Thymus (tissue), 14 donors: ENCODE measurements at places on chromosomes 6 and 20. TPM values are rescaled to one million over a fixed set of nuclear protein-coding genes. Genes with fewer than 3 reads are reported as not detected.

- DNase-seq: no peak
Measured at GRCh38 chr6:87824958-87825491, 123.0 kb upstream of the AKIRIN2 start.

DNA sequence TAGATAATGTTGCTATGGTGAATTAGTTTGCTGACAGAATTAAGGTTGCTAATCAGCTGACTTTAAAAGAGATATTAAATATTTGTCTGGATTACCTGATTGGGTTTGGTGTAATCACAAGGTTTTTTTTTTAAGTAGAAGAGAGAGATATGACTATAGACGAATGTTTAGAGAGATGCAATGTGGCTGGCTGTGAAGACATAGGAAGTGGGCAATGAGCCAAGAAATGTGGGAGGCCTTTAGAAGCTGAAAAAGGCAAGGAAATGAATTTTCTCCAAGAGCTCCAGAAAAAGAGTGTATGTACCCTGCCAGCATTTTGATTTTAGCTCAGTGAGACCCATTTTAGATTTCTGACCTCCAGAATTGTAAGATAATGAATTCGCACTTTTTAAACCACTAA lies 598.3 kb downstream of the PKHD1 start:
- no peak for DNase-seq

DNA sequence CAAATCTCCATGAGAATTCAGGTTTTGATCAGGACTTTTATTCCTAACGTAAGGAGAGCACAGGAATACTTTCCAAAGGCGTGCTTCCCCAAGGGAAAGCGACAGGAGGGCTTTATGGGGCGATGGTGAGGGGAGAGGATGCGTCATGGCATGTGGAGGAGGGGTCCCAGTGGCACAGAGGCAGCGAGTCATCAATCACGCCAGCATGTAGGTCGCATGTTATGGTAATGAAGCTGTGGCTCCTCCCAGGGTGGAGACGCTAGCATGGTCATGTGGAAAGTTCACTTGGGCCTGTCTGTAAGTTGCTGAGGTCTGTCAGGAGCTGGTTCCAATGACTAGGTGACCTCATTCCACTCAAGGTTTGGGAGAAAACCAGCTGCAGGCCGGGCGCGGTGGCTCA lies 35.3 kb upstream of the PAX1 start:
- no peak for DNase-seq

DNA sequence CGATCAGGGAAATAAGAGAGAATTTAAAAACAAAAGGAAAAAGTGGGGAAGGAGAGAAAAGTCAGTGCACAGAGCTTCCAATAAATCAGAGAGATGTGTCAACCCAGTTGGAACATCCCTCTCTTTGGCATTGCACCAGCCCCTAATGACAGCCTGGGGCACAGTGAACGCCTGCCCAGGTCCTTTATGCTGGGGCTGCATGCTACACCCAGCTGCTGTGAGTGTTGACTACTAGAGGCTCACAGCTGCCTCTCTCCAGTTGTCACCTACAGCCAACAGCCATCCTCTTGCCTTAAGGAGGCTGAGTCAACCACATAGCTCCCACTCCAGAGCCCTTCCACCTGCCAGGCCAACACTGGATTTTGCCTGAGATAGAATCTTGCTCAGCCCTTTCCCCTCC lies 19.0 kb downstream of the OR2H2 start:
- DNase-seq: no peak

DNA sequence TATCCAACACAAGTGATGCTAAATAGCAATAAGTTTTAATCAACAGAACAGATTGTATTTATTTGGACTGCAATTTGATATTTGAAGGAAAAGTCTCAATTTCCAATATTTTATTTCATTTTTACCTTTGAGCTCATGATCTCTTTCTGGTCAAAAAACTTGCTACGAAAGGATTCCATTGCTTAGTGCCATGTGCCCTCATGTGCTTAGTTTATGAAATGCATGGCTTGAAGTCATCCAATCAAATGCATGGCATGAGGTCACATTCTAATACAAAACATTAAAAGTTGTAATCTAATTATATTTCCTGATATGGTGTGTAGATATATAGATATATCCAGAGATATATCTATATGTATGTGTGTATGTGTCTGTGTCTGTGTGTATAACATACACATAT lies 321.2 kb upstream of the ADGRB3 start:
- no peak for DNase-seq

GRCh38 chr6:5553767-5554166 lies 292.5 kb downstream of the FARS2 start:
- DNase-seq: no peak

- DNase-seq: no peak
Measured at GRCh38 chr6:150987855-150988464, 122.5 kb downstream of the MTHFD1L start.

GRCh38 chr20:56392881-56393482 lies 537 bp downstream of the CSTF1 start:
- DNase-seq: no peak

- no peak for DNase-seq
Measured at GRCh38 chr20:11411765-11412164, 505.9 kb upstream of the BTBD3 start.

DNA sequence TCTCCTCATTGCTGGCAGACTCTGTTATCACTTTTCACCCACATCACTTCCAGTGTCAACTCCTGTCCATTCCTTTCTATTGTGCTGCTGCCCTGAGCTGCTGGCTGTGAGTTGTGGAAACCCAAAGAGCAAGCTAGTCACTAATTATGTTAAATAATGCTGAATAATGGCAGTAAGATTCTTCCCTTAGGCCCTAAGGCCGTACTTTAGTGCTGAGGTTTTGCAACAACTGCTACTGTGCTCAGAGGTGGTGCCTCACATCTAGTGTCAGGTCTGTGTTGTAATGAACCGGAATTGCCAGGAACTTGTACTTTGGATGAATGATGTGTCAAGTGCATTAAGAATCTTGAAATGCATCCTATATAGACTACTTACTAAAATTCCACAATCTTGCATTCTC lies 372.2 kb upstream of the RNF217 start:
- no peak for DNase-seq

- DNase-seq: no peak
Measured at GRCh38 chr6:103153016-103153415, 1706.7 kb downstream of the HACE1 start.

Gene CST4
- total RNA-seq: 0.80 TPM

Gene HDGFL1
- not detected for total RNA-seq

Gene OR2J3
- total RNA-seq: not detected

Gene BIRC7
- total RNA-seq: 0.09 TPM

Gene KCNQ5
- total RNA-seq: 1.7 TPM

Gene KCNK5
- 3.9 TPM for total RNA-seq
